CD4-positive, alpha-beta memory T cell (primary cell): ENCODE measurements at places on chromosomes 7 and 10.

- DNase-seq = no peak
These were observed 27.7 kb upstream of the VIPR2 start for GRCh38 chr7:159172400-159172799.

- no peak for DNase-seq
These were observed 138.0 kb upstream of the TARP start for GRCh38 chr7:38411404-38411803.

DNA sequence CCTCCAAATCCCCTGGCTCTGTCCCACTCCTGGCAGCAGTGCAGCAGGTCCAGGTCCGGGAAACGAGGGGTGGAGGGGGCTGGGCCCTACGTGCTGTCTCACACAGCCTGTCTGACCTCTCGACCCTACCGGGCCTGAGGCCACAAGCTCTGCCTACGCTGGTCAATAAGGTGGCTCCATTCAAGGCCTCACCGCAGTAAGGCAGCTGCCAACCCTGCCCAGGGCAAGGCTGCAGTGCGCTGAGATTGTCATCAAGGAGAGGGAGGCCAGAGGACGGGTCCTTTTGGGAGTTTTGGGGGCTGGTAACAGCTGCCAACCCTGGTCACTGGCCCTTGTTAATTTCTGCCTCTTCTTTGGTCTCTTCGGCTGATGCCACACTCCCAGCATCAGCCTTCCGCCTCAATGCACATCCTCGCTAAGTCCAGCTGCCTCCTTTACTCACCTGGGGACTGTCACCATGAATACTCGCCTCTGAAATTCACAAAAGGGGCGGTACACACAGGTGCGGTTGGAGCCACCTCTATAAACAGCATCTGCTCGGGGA lies 3.5 kb downstream of the EPO start:
- no peak for DNase-seq

DNA sequence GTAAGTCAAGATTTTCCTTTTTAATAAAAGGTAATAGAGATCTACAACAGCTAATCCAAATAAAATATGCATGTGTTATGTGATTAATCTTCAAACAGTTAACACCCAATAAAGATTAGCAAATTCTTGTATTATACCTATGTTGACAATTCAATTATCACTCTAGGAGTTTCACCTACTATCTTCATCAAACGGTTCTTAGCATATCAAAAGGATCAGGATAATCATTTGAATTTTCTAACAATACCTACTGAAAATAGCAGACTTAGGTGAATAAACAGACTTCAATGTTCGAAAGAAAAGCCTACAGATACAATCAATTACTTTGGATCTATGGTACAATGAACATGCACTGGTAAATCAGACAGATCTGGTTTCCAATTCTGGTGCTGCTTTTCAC lies 268.3 kb downstream of the CACNA2D1 start:
- DNase-seq = no peak

DNA sequence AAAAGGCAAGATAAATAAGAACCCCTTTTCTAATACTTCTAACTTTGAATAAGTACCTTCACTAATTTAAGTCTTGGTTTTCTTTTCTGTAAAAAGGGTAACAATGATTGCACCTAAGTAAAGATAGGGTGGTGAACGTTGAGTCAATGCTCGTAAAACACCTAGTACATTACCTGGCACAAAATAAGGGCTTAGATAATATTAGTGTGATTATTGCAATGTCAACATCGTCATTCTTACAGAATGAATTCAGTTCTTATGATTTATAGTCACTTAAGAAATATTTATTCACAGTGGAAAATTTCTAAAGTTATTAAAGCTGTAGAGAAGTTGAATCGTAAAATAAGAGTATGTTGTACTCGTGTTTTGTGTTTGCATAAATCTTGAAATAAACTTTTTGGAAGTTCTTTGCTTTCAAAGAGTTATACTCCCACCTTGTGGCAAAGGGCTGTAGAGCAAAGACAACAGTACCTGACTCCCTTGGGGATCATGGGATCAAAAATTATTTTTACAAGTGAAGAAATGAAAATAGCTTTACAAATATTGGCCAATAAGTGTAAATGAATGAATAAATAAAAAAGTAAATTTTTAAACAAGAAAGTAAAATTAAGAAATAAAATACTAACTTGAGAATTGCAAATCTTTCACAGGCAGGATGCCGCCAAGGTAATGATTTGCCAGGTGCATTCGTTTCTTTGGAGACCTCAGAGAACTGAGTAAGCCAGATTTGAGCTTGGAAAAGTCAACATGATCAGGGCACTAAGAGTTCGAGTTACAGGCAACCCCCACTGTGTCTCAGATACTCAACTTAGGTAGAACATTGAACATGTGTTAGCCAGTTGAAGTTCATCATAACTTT lies 285.8 kb upstream of the CACNA2D1 start:
- DNase-seq = no peak

DNA sequence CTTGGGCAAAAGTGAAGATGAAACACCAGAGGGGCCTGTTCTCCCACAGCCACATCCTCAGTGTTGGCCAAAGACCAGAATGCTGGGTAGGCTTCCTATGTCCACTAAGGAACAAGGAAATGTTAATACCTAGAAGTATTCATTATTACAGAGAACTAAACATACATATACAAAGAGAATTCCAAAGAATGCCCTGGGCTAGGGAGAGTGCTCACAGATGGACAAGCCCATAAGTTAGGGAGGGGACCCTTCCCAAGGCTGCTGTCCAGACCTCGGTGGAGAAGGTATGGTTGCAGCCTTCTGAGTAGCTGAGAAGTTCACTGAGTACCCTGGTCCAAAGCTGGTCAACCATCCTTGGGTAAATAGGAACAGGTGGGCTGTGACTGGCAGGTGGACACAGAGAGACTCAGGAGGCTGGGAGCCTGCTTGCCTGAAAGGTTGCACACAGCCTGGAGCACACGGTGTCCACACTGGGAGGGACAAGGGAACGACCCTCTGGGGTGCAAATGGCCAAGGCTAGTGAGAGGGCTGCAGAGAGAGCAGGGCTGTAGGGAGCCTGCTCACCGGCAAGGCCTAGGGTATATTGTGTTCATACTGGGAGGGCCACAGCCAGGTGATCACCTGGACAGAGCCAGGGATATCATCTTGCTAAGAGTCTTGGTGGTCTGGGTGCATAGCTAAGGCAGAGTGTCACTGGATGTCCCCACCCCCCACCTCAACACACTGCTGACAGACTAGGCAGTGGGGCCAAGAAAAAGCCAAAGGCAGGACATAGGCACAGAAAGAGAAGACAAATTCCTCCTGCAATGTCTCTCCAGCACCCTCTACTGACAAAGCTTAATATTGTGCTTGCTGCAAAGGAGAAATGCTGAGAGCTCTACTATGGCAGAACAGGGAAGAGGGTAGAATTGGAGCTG lies 40.3 kb downstream of the CPVL start:
- DNase-seq = no peak
